Erythroblast (primary cell): ENCODE measurements at places on chromosomes 6 and 20.

DNA sequence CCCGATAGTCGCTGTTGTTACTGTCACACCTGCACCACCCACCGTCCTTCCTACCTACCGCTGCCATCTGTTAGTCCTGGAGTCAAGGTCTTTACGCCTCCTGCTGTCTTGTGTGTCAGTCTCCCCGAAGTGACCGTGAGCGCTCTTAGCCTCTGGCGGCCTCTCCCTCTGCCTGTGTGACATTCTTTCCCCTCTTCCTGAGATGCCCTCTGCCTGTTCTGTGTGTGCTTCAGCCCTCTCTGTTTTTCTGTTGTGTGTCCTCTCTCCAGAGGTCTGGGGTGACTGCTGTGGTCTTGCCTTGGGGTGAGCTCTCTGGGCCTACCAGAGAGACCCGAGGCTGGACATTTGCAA is 54.9 kb downstream of the TCP11 start:
- DNase-seq, result no peak

DNA sequence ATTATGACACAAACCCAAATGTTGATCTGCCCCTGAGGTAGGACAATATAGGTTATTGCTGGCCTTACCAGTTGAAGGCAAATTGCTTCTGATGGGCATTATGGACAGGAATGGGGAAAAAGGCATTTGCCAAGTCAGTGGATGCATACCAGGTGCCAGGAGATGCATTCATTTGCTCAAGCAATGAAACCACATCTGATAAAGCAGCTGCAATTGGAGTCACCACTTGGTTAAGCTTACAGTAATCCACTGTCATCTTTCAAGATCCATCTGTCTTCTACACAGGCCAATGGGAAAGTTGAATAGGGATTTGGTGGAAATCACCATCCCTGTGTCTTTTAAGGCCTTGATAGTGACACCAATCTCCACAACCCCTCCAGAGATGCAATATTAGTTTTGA is 648.6 kb downstream of the COL12A1 start:
- DNase-seq, result no peak

GRCh38 chr6:167781066-167781767 is 45.5 kb upstream of the AFDN start:
- no peak for DNase-seq

DNA sequence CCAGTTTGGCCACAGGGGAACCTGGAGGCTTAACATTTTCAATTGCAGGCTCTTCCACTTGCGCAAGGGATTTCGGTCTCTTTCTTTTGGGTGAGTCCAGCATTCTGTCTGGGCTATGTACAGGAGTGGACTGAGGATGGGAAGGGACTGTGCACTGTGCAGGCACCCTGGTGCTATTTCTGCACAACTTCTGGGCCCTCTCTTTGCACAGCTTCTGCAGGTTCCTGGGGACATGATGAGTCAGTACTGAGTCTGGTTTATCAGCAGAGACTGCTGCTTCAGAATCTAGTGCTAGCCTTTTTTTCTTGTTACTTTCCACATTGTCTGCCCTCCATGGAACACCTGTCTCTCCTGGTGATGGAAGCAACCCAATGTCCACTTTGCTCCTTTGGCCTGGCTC is 78.5 kb upstream of the ASF1A start:
- DNase-seq, result no peak

GRCh38 chr6:162154001-162154400 is 573.6 kb downstream of the PRKN start:
- no peak for DNase-seq

GRCh38 chr6:319177-320131 is 27.2 kb downstream of the DUSP22 start:
- no peak for DNase-seq

DNA sequence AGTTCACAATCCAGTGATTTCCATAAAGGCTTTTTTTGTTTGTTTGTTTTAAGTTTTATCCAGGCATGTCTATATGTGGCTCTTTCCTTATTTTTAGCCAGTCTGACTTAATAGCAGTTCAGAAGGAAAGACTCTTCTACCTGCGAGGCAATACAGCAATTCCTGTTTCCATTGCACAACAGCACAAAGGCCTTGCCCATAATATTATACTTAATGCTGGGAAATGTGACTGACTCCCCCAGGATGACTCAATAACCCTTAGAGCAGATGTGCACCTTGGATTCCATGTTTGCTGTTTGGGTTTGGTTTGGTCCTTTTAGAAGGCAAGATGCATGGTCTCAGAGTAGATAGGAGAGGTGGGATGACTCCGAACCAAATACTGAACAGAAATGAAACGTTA is 184.1 kb downstream of the MTFR2 start:
- no peak for DNase-seq

GRCh38 chr6:132084811-132085509 is 133.8 kb upstream of the CCN2 start:
- no peak for DNase-seq

- no peak for DNase-seq
These were observed 40.1 kb downstream of the ZBTB2 start for GRCh38 chr6:151351146-151351700.

- no peak for DNase-seq
These were observed 8.8 kb downstream of the NKX2-4 start for GRCh38 chr20:21388566-21388965.

DNA sequence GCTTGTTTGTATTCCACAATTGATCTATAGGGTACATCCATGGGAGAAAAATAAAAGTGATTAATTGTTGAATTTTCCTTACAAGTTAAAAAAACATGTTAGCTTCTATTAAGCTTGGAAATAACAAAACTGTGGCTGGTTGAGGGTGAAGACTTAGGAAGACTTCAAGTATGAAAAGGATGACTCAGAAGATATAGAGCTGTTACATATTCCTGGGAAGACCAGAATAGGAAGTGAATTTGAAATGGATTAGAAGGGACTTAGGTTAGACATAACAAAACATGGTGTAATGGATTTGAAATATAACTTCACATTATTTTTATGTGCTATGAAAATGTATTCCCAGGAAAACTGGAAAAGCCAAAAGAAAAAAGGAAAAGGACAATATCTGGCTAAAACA is 732.2 kb downstream of the HDGFL1 start:
- DNase-seq, result no peak

DNA sequence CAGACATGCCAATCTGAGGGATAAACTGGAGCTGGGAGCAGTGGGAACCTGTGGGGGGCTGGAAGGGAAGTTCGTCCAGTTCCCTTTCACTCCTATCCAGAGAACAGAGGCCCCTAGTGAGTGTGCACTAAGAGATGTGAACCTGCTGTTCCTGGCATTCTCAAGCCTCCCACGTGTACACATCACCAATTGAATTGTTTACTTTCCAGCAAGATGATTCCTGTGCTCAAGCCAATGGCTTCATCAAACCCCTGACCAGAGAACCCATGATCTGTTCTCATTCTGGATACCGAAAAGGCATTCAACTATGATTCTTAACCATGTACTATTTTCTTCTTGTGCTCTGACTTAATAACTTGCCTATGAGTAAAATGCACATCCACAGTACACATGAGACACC is 10.2 kb upstream of the SLC22A3 start:
- DNase-seq, result no peak

DNA sequence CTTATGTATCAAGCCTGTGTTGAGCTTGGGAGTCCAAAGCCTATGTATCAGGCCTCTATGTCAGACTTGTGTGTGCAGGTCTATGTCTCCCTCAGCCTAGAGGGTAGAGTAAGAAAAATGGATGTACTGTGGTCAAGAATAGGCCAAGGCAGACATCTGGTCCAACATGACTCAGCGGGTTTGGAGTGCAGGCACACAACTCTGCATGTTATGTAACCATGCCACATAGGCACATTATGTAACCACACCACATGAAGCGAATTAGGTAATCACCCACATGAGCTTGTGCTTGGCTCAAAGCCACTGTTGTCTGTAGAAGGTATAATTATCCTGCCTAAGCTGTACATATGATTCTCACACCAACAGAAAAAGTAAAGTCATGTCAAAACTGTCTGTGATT is 1190.5 kb upstream of the EYS start:
- peak; percentile 38 for DNase-seq

- DNase-seq, result no peak
These were observed 44.6 kb upstream of the ASCC3 start for GRCh38 chr6:100925749-100926148.

DNA sequence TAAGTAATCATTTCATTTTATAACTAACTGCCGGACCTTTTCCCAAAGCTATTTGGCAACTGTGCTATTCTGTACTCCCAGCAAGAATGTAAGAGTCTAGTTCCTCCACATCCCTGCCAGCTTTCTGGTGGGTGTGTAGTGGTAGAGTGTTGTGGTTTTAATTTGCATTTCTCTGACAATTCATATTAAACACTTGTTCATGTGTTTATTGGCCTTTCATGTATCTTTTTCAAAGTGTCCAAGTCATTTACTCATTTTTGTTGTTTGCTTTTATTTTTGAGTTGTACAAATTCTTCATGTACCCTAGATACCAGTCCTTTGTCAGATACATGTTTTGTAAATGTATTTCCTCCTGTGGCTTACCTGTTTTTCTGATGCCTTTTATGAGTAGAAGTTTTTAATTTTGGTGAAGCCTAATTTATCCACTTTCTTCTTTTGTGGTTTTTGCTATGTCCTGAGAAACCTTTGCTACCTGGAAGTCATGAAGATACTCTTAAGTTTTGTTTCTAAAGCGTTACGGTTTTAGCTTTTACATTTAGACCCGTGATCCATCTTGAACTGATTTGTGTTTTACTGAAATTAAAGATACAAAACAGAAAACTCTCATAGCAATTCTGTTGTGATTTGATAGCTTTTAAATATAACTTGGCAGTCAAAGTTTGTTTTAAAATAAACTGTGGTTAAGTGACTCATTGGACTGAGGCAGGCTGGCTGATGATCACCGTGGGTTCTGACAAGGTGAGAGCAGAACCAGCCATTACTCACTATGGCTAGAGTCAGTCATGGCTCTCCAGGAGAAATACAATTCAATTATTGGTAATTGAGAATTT is 8.0 kb downstream of the MYLIP start:
- no peak for DNase-seq

GRCh38 chr6:43809417-43810305 is 39.6 kb downstream of the VEGFA start:
- DNase-seq, result peak; percentile 62

GRCh38 chr20:34621383-34622367 is 55.2 kb downstream of the PIGU start:
- no peak for DNase-seq

DNA sequence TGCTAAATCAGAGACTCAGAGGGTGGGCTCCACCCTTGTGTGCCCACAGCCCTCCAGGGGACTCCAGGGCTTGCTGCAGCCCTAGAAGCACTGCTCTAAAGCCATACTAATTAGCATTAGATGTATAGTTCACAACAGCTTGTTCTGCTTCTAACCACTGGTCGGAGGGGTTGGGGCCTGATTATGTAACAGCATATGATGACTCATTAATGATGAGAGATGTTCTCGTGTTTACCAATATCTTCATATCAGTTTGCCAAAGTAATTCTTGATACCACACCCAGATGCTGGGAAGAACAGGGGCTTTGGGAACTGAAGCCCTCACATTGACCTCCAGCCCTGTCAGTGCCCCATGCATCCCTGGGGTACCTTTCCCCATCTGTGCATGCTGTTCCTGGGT is 104.1 kb upstream of the FOXA2 start:
- peak; percentile 2 for DNase-seq

- DNase-seq, result no peak
These were observed 24.4 kb downstream of the DCBLD1 start for GRCh38 chr6:117506907-117507306.

DNA sequence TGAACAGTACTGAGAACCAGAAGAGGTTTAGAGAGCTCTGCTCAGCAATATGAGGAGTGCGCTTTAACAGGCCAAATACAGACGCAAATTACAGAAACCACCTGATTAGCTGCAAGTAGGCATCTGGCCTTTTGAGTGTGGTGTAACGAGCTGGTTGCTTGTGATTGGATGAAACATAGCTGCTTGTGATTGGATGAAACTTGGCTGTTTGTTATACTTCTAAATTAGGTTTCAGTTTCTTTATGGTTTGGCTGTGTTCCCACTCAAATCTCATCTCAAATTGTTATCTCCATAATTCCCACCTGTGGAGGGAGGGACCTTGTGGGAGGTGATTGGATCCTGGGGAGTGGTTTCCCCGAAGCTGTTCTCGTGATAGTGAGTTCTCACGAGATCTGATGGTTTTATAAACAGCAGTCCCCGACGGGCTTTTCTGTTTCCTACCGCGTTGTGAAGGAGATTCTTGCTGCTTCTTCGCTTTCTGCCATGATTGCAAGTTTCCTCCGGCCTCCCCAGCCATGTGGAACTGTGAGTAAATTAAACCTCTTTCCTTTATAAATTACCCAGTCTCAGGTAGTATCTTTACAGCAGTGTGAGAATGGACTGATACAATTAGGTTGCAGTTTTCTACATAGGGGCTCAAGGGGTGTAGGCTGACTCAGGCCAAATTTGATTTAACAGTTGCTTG is 655.9 kb upstream of the MAN1A1 start:
- DNase-seq, result no peak
